ENCODE measurements at places on chromosomes 13 and 19. TPM values are rescaled to one million over a fixed set of nuclear protein-coding genes. Genes with fewer than 3 reads are reported as not detected.

Gene KIR2DL1
- polyA plus RNA-seq: not detected

Gene TSHZ3
- 13.0 TPM for polyA plus RNA-seq

Gene FGF22
- polyA plus RNA-seq: 0.24 TPM

DNA sequence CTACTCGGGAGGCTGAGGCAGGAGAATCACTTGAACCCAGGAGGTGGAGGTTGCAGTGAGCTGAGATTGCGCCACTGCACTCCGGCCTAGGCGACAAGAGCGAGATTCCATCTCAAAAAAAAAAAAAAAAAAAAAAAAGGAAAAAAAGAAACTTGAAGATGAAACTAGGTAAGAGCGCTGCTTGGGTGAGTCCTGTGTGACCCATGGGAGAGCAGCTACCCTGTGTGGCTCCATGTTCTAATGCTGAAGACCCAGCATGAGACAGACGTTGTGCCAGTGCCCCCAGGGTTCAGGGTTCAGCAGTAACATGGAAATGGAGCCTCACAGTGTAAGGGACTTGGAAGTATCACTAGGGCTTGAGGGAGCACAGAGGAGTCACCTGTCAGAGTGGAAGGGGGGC lies 5.9 kb downstream of the ZNF784 start:
- DNase-seq: no peak

Gene TMEM161A
- 45.9 TPM for polyA plus RNA-seq

Gene EBI3
- polyA plus RNA-seq: 3.0 TPM

DNA sequence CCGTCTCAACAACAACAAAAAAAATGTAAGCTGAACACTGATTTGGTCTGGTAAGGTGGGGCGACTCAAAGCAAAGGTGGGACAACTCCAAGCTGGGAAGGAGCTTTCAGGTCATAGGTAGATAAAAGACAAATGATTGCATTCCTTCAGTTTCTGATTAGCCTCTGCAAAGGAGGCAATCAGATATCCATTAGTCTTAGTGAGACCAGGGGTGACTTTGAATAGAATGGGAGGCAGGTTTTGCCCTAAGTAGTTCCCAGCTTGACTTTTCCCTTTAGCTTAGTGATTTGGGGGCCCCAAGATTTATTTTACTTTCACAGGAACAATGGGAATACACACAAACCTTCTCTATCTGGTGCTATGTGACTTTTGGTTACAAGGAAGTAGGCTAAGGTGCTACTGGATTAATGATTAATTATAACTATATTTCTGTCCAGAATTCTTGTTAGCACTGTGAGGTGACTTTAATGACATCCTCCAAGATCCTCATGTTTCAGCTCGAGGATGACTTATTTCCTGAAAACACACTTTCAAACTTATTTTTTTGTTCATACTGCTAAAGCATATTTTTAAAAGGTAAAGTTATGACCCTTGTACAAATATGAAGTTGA lies 10.6 kb upstream of the MTRF1 start:
- DNase-seq: no peak

Gene KLK10
- polyA plus RNA-seq: not detected

GRCh38 chr13:24288870-24289269 lies 20.5 kb upstream of the C1QTNF9 start:
- DNase-seq: peak; percentile 47

DNA sequence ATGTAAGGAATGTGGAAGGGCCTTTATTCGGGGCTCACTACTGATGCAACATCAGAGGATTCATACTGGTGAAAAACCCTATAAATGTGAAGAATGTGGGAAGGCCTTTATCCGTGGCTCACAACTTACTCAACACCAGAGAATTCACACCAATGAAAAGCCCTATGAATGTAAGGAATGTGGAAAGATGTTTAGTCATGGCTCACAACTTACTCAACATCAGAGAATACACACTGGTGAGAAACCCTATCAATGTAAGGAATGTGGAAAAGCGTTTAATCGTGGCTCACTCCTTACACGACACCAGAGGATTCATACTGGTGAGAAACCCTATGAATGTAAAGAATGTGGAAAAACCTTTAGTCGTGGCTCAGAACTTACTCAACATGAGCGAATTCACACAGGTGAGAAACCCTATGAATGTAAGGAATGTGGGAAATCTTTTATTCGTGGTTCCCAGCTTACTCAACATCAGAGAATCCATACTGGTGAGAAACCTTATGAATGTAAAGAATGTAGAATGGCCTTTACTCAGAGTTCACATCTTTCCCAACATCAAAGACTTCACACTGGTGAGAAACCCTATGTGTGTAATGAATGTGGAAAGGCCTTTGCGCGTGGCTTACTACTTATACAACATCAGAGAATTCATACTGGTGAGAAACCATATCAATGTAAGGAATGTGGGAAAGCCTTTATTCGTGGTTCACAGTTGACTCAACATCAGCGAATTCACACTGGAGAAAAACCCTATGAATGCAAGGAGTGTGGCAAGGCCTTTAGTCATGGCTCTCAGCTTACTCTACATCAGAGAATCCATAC lies 44.3 kb downstream of the ZNF585A start:
- DNase-seq: no peak

Gene TMEM59L
- 5.9 TPM for polyA plus RNA-seq

Gene NDUFA3
- polyA plus RNA-seq: 85.0 TPM

GRCh38 chr19:56538761-56539263 lies at the start of gene ZFP28:
ZFP28 (plus strand) TSS chr19:56538948; CDS start chr19:56539019, 71 bp downstream.
- DNase-seq: no peak

DNA sequence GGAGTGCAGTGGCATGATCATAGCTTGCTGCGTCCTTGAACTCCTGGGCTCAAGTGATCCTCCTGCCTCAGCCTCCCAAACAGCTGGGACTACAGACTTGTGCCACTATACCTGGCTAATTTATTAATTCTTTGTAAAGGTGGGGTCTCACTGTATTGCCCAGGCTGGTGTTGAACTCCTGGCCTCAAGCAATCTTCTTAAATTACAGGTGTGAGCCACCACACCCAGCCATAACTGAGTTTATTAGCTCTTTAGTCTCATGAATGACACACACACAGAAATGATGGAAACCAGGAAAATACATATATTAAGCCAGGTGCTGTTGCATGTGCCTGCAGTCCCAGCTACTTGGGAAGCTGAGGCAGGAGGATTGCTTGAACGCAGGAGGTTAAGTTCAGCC lies 33.1 kb upstream of the LMO7 start:
- DNase-seq: no peak

Gene PCDH17
- not detected for polyA plus RNA-seq

GRCh38 chr13:93029536-93029935 lies 197.1 kb upstream of the GPC6 start:
- peak; percentile 67 for DNase-seq
